ENCODE measurements at places on chromosomes 12 and 14.

GRCh38 chr14:87863047-87863446, 129.9 kb downstream of the GALC start:
- DNase-seq: no peak

GRCh38 chr12:28223858-28224257, 33.6 kb downstream of the CCDC91 start:
- DNase-seq: no peak

DNA sequence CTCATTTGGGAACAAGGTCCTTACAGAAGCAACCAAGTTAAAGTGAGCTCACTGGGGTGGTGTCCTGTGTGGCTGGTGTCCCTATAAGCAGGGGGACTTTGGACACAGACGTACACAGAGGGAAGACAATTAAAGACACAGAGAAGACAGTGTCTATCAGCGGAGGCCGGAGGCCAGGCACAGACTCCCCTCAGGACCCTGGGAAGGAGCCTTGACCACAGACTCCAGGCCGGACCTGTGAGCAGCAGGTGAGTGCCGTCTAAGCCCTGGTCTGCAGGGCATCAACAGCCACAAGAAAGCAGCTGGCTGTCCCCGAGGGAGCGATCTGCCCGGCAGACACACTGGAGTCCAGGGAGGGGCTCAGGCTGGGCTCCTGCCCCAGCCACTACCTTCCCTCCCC, 219.1 kb upstream of the C14orf180 start:
- no peak for DNase-seq

- DNase-seq: peak; percentile 22
Measured at GRCh38 chr12:2944401-2945047, 14.7 kb upstream of the TEAD4 start.

DNA sequence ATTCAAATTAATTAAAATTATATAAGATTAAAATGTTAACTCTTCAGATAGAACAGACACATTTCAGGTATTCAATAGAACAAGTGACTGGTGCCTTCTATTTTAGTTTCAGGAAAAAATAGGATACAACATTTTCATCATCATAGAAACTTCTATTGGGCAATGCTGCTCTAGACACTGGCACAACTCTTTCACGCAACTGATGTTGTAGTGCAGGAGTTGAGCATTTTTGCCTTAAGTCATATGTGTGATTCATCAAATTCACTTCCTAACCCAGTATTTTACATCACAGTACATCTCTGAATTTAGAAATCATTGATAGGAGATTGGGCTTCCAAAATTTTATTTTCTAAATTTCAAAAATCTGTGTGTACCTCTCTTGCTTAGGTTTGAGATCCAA, 215.4 kb upstream of the DIO2 start:
- no peak for DNase-seq

DNA sequence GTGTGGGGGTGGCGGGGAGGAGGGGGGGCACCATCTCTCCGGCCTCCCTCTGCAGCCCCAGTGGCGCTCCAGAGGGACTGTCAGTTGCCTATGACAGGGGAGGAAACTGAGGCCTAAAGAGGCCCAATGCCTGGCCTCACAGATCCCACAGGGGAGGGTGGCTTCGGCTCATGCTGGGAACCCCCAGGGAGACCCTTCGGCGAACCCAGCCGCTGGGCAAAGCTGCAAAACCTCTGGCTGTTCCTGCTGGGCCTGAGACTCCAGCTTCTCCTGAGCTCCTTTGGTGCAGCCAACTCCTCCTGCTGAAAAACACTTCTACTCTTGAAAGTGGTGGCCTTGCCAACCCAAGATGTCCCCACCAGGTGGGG, 170.1 kb upstream of the RTL1 start:
- DNase-seq: no peak

DNA sequence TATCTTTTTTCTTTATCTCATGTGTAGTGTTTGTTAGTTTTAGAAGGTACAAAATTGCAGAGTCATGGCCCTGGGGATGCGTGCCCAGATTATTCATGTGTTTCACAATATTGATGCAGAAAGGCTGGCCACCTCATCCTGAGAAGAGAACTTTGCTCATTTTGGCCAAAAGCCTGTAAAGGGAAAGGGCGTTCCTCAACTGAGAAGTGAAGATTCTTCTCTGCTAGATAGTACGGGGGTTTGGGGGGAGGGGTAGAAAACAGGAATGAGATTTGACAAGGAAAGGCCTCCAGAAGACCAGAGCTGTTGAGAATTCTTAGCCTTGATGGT, 1.7 kb downstream of the MGST1 start:
- no peak for DNase-seq

- no peak for DNase-seq
Measured at GRCh38 chr12:32322354-32322753, 77.0 kb upstream of the FGD4 start.

GRCh38 chr12:50184261-50184660, 17.1 kb upstream of the CERS5 start:
- DNase-seq: no peak

GRCh38 chr14:100018482-100018881, 46.7 kb upstream of the EVL start:
- no peak for DNase-seq

GRCh38 chr12:89968151-89968700, 259.6 kb upstream of the ATP2B1 start:
- no peak for DNase-seq

- DNase-seq: no peak
Measured at GRCh38 chr12:109222062-109222461, 87.0 kb downstream of the FOXN4 start.

GRCh38 chr14:91048265-91048664, 12.2 kb downstream of the RPS6KA5 start:
- no peak for DNase-seq

GRCh38 chr14:75769047-75769685, 108.1 kb downstream of the TTLL5 start:
- DNase-seq: no peak

GRCh38 chr12:25018146-25018545, 69.2 kb upstream of the BCAT1 start:
- no peak for DNase-seq

DNA sequence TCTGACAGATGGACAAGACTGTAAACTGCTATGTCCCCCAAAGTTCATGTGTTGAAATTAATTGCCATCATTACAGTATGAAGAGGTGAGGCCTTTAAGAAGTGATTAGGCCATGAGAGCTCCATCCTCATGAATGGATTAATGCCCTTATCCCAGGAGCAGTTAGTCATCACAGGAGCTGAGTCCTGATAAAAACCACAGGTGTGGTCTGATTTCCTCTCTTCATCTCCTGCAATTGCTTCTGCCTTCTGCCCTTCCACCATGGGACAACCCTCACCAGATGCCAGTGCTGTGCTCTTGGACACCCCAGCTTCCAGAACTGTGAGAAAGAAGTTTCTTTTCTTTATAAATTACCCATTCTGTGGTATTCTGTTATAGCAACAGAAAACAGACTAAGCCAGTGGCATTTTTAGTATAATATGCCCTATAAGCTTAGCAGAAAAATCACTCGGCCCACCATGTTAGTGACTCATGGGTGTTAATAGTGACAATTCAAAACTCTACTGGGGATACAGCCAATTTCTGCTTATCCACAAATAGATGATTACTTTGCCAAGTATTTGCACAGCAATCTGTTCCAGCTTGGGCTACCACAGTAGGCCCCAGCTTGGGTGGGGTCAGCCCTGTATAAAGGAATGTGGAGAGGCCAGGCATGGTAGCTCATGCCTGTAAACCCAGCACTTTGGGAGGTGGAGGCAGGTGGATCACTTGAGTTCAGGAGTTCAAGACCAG, 129.0 kb upstream of the BCL2L14 start:
- no peak for DNase-seq

DNA sequence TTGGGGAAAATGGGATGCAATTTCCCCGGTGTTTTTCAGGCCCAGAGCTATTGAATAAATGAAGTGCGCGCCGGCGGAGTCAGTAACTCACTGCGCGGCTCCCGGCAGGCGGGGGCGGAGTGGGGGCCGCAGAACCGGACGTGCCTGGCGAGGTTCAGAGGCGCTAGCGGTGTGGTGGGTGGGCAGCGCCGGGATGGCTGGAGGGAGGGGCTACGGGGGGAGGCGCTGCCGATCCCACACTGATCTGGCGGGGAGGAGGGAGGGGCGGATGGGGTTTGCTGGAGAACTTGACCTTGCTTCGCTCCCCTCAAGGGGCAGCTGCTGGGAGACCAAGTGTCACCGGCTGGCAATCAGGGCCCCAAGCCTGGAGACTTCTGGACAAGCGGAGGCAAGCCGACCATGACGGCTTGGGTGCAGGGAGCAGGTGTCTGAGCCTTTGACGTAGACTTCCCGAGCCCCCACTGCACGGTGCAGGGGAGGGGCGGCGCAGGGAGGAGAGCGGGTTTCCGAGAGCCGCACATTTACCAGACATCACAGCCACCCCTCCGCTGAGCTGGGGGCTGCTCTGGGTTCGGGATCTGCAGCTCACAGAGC, 174.1 kb upstream of the RTL1 start:
- no peak for DNase-seq

Measured in activated T-helper 1 cell treated with anti-CD3 and anti-CD28 coated beads, Interleukin-2, amount 50 U/mL, for 16 hours (primary cell).